Right renal cortex interstitium (tissue), 3 donors: ENCODE measurements at places on chromosomes 12 and 14.

DNA sequence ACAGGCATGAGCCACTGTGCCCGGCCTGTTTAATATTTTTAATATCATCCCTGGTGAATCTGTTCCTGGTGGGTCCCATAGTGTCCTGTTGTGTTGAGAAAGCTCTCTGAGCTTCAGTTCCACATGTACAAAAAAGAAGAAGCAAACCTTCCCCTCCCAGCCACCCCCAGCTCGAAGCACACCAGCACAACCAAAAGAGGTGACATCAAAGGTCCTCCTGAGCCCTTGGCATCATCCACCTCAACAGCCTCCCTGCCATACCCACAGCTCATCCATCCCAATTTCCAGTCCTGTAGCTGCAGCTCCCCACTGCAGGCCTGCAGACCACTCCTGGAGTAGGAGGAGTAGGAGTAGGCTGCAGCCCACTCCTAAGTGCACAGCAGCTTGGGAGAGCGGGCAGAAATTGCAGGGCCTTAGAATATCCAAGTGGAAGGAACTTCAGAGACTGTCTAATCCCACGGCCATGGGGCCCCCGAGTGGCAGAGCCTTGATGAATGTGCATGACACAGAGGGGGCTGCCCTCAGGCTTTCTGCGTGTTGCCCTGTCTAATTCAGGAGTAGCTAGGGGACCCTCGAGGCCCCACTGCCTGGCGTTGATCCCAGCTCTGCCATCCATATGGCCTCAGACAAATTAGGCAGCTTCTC is 36.7 kb upstream of the CD9 start:
- DNase-seq = no peak

DNA sequence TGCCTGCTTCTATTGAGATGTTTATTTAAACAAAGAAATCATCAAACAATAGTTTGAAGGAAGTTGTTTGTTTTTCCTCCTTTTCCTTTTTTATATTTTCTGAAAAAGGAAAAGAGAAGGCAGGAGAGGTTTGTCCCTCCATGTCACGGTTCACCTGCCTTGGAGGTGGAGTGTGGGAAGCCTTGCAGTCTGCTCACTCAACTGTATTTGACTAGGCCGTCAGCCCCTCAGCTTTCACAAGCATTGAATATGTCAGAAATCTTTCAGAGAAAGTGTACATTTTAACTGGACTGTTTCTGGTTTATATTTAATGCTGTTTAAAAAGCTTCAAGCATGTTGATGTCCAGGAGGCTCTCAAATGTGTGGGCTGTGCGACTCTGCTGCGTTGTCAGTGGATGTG is 370.4 kb downstream of the NPAS3 start:
- no peak for DNase-seq

DNA sequence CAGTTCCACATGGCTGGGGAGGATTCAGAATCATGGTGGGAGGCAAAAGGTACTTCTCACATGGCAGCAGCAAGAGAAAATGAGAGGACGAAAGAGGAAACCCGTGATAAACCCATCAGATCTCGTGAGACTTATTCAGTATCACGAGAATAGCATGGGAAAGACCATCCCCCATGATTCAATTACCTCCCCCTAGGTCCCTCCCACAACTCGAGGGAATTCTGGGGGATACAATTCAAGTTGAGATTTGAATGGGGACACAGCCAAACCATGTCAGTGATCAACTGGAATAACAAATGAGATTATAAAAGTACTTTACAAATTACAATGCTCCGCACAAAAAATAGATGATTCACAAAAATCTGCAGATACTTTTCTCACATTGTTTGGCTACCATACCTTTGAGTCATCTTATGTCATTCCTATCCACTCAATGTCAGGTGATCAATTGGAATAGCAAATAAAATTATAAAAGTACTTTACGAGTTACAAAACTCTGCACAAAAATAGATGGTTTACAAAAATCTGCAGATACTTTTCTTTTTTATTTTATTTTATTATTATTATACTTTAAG is 338.9 kb downstream of the C12orf50 start:
- DNase-seq = no peak

GRCh38 chr12:15580431-15580830 is 208.8 kb downstream of the EPS8 start:
- no peak for DNase-seq

DNA sequence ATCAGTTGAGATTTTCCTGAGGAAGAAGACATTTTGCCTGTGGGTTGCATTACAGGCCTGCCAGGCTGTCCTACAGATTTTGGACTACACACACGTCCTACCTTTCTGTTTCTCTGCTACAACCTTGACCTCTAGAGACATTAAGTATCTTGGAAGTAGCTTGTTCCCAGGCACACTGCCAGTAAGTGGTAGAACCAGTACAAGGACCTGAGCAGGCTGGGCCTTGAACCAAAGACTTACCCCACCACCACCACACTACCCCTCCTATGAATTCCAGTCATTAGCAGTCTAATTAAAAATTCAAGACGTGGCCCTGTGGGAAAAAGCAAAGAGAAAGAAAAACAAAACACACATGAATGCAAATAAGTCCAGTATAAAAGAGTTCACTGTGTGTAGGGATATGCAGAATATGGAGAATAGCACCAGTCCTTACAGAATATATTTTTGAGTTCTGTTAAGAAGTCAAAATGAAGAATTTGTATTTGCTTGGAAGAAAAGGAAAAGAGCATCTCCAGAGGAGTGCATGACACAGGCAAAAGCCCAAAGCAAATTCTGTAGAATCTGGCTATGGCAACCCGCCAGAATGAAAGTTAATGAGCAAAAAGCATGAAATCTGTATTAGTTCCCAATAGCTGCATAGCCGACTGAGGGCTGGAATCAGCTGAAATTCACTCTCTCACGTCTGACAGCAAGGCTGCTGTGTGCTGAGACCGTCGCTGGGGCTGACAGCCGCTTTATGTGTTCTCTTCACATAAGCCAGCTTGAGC is 74.3 kb upstream of the ST8SIA1 start:
- no peak for DNase-seq

DNA sequence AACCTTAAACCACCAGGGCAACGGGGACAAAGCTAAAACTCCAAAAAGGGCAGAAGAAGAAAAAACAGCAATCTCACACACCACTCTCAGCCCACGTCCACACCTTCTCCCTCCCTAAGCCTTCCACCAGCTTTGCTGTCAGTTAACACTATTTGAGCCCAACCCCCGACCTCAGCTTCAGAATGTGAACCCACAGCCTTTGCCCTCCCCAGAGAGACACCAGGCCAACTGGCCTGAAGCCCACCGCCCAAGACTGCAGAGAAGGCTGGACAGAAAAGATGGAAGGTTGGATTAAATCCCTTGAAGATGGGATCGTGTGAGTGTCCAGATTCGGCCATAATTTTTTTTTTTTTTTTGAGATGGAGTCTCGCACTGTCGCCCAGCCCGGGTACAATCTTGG is 22.4 kb downstream of the IRF2BPL start:
- DNase-seq = no peak

GRCh38 chr14:45686771-45687170 is 433.8 kb upstream of the MIS18BP1 start:
- DNase-seq = no peak

DNA sequence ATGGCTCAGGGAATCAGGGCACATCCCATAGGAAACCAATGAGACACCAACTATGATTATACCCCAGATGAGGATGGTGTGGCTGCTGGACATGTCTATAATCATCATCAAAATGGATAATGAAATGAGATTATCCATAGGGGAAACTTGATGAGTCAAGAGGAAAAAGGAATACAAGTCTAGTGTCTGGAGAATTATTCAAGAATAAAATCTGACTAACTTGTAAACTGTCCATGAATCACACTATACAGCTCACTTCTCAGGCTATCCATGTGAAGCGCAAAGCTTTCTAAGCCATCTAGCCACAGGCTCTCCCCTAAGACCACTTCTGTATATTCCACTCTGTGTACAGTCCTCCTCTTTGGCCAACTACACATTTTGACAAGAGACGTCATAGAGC is 52.5 kb downstream of the DUSP16 start:
- no peak for DNase-seq

DNA sequence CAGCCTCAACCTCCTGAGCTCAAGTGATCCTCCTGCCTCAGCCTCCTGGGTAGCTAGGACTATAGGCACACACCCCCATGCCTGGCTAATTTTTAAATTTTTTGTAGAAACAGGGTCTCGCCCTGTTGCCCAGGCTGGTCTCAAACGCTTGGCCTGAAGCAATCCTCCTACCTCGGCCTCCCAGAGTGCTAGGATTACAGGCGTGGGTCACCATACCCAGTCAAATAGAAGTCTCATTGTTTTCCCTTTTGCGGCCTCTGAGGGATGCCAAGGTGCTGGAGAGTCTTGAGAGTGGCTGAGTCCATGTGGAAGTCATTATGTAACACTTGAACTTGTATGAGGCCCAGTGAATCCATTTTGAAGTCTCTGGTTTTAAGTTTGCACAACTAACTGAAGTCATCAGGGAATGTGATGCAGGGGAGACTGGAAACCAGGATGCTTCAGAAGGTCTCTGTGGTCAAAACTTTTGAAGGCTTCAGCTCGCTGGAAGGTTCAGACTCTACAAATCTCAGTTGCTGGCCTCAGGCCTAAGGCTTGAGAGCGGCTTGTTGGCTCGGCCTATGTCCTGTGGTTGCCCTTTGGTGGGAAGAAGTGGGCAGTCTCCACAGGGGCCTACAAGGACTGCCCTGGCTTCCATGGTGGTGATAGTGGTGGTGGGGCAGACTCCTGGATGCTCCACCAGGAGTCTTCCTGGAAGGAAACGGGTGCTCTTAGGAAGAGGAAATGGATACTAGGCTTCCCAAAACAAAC is 29.2 kb downstream of the GALNT16 start:
- no peak for DNase-seq

- DNase-seq = no peak
Measured at GRCh38 chr14:30957813-30958370, 67.6 kb upstream of the AP4S1 start.

DNA sequence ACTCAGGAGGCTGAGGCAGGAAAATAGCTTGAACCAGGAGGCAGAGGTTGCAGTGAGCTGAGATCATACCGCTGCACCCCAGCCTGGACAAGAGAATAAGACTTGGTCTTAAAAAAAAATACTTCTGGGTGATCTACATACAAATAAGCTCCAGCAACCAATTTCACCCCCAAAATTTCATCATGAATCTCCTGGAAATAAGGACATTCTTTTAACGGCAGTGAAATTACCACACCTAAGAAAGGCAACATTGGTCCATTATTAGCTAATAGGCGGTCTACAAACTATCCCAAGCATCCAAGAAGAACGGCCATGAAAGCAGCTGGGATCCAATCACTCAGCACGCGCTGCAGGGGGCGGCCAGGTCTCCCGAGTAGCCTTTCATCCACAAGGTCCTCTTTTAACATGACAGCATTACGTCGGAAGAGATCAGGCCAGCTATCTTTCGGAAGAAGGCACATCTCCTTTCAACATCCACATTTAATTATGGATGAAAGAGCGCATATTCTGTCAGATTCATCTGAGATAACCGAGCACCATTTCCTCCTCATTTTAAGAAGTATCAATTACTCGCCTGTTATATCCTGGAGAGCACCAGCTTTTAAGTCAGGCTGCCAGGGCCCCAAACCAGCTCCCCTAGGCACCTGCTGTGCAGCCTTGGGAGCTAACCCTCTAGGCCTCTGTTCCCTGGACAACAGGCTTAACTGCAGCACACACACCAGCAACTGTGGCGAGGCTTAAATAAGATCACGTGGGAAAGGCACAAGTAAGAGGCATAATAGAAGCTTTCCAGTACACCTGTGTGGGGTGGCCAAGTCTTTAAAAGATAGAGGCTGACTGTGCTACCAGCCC is 4.2 kb downstream of the SLC15A4 start:
- no peak for DNase-seq

DNA sequence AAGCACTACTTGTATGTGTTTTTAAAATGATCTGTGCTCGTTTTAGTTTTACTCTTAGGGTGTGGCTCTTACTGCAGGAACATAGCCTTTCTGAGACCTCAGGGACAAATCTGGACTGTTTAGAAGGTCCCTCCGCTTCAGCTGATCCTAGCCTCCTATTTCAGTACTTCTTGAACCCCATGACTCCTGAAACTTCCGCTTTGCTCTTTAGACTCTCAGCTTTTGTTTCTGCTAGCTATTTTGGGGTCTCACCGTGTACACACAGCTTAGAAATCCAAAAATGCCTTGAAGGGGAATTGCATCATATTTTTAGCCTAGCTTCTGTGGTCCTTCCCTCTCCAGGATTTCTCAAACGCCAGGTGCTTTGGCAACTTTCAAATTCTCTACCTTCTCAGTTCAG is 8.3 kb downstream of the OR11G2 start:
- no peak for DNase-seq

- DNase-seq = no peak
Measured at GRCh38 chr14:98900798-98901197, 371.2 kb downstream of the BCL11B start.

DNA sequence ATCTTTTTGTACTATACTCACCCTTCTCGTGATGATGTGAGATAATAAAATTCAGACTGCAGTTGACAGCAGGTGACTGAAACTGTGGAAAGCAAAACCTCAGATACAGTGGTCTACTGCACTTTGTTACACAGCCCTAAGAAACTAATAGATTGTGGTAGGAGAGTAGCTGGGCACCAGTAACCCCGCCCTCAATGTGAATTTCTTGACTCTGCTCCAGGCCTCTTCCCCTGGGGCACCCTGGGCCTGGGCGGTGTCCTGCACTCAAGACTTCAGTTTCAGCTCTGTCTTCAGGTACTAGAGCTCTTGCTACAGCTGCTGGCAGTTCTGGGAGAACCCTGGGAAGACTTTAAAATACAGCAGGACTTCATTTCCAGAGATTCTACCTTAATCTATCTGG is 197.6 kb upstream of the AVPR1A start:
- no peak for DNase-seq

DNA sequence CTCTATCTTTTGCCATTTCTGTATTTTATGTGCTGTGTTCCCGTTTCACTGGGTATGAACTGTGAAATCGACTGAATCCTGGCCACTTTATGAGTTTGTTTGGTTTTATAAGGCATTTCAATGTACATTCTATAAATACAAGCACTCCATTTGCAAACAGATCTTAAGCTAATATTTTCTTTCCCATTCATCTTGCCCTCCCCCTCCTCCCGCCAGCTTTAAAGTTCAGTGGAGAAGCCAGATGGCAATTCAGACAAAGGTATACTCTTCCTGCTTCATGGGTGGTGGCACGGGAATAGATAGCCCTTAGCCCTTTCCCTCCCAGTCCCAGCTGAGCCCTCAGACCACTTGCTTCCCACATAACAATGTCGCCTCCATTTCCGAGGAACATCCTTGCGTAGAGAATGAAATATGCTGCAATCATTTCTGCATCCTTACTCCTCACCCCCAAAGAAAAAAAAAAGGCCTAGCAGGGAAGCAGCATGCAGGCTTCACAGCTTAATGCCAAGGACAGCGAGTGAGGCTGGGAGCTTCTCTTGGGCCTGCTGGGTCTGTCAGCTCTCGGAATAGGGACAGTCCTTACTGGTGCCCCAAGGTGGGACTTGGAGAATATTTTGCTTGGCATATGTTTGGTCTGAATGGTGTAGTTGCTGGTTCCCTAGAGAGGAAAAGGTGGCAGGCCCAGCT is 52.8 kb upstream of the SRSF5 start:
- DNase-seq = no peak

DNA sequence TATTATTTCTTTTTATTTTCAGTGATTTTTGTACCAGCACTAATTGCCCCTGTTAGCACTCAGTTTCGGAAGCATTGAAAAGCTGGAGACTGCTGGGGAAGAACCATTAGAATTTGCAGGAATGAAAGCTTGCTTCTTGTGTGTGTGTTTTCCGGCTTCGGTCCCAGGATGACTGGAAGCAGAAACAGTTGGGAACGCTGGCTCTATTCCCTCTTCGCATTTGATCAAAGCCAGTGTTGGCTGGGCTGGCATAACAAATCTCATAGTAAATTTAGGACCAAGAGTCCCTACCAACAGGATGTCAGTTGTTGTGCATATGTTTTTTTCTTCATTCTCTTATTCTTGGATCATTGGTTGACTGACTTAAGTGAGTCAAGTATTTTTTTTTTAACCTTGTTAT is 53.6 kb upstream of the TRAF3 start:
- no peak for DNase-seq
